KG1 (cell line): ENCODE measurements at places on chromosomes 1 and 21.

DNA sequence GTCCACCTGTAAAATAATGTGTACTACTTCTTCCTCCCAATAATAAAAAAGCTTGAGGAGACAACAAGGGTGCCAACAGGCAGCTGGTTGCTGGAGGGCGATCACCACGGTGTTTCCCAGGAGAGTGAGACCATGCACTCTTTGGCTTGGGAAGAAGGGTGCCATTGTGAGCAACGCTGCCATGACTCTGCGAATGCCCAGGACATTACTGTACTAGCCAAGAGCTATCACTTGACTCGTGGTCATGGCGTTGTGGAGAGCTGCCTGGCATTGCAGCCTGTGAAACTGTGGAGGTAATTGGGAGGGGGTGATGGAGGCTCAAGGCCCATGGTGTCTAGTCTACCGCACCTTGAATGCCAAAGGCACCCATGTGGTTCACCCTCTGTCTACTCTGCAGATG is 14.6 kb upstream of the PRMT2 start:
- DNase-seq = no peak

- no peak for DNase-seq
Measured at GRCh38 chr1:232538224-232538942, 91.5 kb downstream of the SIPA1L2 start.

DNA sequence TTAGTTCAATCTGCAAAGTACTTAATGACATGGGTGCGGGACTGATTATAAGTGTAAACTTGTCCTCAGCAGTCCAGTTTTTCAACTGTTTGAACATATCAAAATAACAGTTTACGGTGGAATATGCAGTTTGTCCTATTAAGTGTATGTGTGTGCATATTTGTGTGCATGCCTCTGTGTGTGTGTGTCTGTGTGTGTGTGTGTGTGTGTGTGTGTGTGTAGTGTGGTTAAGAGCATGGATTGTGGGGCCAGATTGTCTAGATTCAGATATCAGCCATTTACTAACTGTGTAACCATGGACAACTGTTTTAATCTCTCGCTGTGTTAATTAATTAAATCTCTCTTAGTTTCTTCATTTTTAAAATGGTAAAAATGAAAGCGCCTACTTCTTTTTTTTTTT is 39.0 kb downstream of the NEXN start:
- DNase-seq = no peak

DNA sequence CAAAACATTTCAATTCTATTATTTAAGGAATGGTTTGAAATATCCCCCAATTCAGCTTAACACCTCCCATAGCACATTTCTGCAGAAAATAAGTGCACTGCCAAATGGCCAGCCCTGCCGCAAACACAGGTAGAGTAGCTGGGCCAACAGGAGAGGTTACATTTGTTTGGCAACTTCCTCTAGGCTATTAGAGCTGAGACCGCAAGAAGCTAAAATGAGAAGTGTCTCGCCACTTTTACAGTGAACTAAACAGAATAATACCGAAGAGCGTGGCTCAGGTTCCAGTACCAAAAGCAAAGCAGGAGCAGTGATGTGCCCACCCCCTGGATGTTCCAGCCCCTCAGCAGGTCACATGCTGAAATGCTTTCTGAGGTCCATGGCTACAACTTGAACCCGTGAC is 154.5 kb upstream of the PKN2 start:
- no peak for DNase-seq

DNA sequence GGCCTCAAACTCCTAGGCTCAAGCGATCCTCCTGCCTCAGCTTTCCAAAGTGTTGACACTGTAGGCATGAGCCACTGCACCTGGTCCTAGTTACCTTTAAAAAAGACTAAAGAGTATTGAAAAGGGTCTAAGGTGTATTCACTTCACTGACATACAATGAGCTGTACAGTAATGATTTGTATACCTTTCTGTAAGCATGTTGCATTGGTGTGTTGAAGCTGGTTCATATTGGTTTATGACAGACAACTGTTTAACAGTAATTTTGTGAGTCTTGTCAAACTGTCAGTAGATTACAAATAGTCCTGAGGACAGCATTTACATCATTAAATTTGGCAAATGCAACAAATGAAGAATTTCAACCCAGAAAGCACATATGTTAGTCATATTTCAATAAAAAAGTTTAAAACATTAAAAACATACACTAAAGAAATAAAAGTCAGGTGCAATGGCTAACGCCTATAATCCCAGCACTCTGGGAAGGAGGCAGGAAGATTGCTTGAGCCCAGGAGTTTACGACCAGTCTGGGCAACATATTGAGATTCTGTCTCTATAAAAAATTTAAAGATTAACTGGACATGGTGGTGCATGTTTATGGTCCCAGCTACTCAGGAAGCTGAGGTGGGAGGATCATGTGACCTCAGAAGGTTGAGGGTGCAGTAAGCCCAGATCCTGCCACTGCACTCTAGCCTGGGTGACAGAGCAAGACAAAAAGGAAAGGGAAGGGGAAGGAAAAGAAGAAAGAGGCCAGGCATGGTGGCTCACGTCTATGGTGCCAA is 88.3 kb upstream of the HP1BP3 start:
- DNase-seq = no peak

DNA sequence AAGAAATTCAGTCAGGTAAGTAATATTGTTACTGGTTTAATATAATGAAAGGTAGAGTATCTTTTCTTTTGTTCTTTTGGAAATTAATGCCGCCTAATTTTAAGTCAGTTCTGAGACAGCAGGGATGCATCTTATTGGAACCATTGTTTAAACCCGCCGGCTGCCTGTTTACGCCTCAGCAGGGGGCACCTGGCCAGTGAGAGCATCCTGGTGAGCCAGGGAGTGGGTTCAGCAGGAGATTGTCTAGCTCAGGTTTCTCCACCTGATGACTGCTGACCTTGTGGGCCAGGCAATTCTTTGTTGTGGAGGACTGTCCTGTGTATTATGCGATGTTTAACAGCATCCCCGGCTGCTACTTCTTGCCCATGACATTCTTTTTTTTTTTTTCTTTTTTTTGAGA is 30.2 kb downstream of the CHAF1B start:
- no peak for DNase-seq

- no peak for DNase-seq
Measured at GRCh38 chr21:36639769-36640168, 59.1 kb upstream of the SIM2 start.

GRCh38 chr1:8145545-8146202 is 119.6 kb upstream of the ERRFI1 start:
- no peak for DNase-seq

DNA sequence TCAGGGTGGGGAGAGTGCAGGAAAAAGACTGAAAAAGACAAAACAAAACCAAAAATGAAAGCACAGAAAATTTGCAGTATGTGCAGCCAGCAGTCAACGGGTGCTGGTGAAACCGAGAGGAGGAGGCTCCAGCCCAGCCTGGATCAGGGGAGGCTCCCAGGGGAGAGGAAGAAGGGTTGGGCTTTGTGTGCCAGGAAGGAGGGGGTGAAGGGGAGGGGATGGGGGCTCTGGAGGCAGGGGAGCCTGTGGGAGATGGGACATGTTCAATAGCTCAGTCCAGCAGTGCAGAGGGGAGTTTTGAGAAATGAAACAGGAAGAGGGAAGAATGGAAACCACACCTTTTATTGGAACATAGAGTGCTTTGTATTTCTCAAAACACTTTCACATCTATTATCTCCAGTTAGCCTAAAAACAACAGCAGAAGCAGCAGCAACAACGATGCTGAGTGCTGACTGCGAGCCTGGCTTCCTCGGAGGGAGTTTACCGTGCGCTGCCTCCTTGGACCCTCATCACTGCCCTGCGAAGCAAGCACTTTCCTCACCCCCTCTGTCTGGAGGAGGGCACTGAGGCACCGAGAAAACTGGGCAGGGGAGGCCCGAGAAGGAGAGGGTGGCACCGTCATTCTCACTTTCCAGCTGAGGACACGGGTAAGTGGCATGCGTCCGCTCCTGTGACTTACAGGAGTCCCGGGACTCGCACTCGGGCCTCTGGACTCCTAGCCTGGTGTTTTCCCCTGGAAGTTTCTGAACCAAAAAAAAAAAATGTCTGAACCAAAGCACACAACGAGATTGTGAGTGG is 62.9 kb downstream of the MDM4 start:
- no peak for DNase-seq

GRCh38 chr1:185345913-185346720 is 29.1 kb upstream of the IVNS1ABP start:
- no peak for DNase-seq

- DNase-seq = no peak
Measured at GRCh38 chr1:3366126-3367051, 88.1 kb upstream of the ARHGEF16 start.

- DNase-seq = no peak
Measured at GRCh38 chr1:160431006-160431405, 30.6 kb downstream of the VANGL2 start.

GRCh38 chr1:218219460-218219859 is 65.6 kb upstream of the RRP15 start:
- DNase-seq = no peak

GRCh38 chr1:46303872-46304326 is 401 bp downstream of the UQCRH start:
- DNase-seq = no peak

- DNase-seq = no peak
Measured at GRCh38 chr1:33074193-33074945, 6.6 kb upstream of the AZIN2 start.

GRCh38 chr1:28506907-28507246 is 1.0 kb downstream of the RCC1 start:
- no peak for DNase-seq

DNA sequence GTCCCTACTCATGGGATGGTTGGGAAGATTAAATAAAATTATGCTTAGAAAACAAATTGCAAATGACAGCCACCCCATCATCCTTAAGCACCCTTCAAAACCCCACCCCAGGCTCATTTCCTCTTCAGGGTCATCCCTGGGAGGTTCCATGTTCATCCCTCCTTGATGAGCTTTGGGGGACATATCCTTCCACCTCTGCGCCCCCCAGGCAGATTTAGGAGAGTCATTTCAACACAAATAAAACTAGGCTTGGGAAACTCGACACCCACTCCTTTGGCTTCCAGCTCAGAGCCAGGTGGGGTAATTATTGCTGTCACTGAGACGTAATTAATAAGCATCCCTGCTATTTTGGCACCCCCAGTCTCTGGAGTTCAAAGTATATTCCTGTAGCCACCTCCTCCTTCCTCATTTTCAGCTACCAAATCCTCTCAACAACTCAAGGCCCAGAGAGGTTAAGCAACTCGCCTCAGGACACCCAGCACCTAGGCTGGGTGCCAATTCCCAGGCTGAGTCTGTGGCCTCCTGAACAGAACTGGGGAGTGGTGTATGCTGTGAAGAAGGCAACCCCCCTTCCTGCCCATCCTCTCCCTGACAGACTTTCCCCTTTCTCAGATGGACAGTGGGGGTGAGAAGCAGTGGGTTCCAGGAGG is 595 bp downstream of the CRYBG2 start:
- no peak for DNase-seq

- DNase-seq = no peak
Measured at GRCh38 chr1:114956570-114956969, 73.1 kb upstream of the TSHB start.

- DNase-seq = no peak
Measured at GRCh38 chr1:219489636-219490035, 123.3 kb downstream of the ZC3H11B start.

- DNase-seq = no peak
Measured at GRCh38 chr1:163924041-163924440, 602.3 kb downstream of the NUF2 start.

DNA sequence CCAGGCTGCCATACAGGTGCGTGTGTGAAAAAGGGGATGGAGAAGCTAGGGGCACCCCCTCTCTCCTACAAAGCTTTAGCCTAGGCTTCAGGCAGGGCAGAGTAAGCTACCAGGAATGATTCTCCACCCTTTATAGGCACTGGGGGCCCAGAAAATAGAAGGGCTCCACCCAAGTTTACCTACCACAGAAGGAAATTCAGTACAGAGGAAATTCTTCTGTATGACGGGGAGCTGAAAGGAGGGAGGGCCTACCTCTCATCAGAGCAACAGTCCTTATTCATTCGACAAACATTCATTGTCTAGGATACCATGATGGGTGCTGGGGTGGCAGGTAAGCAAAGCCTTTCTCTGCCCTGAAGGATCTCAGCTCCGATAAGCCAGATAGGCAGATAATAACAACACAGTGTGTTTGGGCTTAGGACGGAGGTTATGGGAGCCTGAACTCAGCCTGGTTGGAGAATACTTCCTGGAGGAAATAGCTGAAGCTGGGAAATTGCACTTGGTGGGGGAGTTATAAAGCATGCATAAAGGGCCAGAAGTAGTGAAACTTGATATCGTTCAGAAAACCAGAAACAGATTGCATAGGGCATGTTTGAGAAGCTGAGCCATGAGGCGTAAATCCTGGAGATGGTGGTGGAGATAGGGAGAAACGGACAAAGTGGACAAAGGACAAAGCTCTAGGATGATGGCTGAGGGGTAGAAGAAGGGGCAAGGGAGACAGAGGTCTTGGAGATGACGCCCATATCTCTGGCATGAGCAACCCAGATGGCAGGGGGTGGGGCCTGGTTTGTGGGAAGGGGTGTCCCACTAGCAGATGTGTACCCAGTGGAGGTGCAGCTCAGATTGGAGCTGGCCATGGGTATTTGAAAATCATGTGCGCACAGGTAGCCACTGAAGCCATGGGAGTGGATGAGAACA is 5.3 kb upstream of the P3R3URF start:
- no peak for DNase-seq

DNA sequence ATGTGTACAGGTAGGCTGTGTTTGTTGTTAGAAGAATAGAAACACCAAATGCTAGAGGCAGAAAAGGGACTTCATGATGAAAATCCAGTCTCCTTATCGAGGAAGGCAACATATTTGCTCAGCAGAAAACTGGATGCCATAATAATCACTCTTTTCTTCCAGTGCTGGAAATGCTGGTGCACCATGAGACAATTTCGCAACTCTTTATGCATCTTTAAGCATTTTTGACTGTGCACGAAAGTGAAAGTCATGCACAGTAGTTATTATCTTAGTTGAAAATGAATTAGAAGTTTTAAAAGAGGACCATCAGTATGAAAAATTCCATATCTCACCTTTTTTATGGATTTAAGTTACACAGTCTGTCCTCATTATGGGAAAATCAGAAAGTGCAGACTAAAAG is 29.1 kb downstream of the SMYD2 start:
- DNase-seq = no peak

GRCh38 chr1:93703643-93704042 is 22.0 kb upstream of the BCAR3 start:
- DNase-seq = no peak

- no peak for DNase-seq
Measured at GRCh38 chr1:40836283-40836682, 25.9 kb downstream of the CITED4 start.

GRCh38 chr1:65172936-65173690 is 25.1 kb downstream of the AK4 start:
- no peak for DNase-seq

GRCh38 chr1:244760471-244760870 is 75.0 kb upstream of the COX20 start:
- DNase-seq = no peak
